GM23338 (cell line): ENCODE measurements at places on chromosomes 7 and 10. TPM values are rescaled to one million over a fixed set of nuclear protein-coding genes. Genes with fewer than 3 reads are reported as not detected.
A peak's percentile ranks its signal among the peaks of the same experiment; 100 is the strongest.

DNA sequence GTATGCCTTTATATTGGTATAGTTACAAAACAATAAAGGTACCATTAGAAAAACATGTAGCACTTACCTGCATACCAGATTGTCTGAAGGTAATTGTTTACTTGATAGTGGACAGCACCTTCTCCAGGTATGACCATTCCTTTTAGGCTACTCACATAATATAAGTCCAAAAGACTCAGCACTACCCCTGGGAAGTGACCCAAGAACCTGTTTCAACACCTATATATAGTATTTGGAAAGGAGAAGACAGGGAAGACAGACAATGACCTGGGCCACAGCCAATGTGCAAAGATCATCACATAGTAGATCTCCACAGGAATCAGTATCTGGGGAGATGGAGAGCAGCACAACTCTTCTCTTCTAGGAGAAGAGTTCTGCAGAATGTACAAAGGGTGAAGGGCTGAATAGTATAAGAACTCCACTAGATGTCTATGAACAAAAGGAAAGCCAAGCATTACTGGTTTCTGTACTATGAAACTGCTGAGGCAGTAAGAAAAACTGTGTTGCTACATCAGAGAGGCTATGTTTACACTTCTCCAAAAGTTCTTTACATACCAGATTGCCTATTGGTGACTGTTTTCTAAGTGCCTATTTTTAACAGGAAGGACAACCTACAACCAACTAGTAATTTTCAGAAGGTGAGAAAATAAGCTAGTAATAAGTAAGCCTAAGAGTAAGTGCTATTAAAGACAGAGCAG lies 159.2 kb downstream of the BTAF1 start:
- no peaks in the 10 kb centered on the region for H3K36me3 ChIP-seq
- H3K27me3 ChIP-seq: no peaks in the 10 kb centered on the region
- H3K4me3 ChIP-seq: no peak overlapping the region
- H3K27ac ChIP-seq: no peak overlapping the region
- no peaks in the 10 kb centered on the region for H3K4me1 ChIP-seq

DNA sequence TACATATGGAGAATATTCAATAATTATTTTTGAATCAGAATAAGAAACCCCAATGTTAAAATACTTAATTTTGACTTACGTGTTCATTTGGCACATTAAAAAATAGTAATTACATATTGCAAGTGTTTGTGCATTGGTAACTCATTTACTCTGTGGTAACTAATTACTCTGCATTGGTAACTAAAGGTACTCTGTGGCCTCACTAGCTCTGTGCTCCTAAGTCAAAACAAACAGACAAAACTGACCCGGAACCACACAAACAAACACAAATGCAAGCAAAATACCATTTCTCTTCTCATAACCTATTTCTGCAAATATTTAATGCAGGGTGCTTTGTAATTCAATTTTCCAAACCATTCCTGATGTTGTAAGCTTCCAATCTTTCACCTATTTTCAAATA lies 1244.3 kb downstream of the REEP3 start:
- H3K4me1 ChIP-seq: 0 out of 2 replicates have a peak, but pooled peaks cover 4% of the 10 kb centered on the region
- no peak overlapping the region for H3K4me3 ChIP-seq
- DNase-seq: no peak
- H3K27me3 ChIP-seq: no peaks in the 10 kb centered on the region
- no peaks in the 10 kb centered on the region for H3K36me3 ChIP-seq
- H3K27ac ChIP-seq: no peak overlapping the region

MDFIC gene
- total RNA-seq: 5.2 and 9.8 TPM in 2 replicates

DNA sequence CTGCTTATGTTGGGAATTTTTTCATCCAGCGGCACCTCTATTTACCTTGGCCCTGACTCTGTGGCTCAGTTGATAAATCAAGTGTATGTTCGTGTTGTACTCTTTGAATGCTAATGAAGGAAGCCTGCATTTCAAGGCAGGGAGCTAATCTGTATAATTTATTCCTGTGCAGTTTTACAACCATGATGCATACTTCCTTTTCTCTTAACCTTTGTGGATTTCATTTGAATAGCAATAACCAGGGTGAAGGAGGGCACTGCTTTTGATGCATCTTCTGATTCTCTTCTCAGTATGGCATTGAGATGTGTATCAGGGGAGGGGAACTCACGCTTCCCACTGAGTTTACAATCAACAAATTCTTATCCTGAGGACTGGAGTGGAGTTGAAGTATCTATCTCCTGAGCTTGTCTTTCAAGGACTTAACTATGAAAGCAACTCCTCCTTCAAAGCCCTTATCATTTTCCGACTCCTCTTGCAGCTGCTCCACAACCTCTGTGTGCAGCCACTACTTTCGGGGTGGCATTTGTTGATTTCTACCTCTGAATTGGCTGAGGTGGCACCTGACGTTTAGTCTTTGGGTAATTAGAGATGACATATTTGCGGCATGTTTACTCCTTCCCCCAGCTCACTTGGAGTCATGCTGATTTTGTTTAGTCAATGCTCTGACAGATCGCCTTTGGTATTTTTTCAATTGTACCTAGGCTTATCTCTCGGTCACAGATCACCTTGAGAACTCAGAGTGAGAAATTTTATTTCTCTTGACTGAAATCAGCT lies 275.2 kb downstream of the PHTF2 start:
- no peaks in the 10 kb centered on the region for H3K27me3 ChIP-seq
- DNase-seq: peak; percentile 56
- no peaks in the 10 kb centered on the region for H3K36me3 ChIP-seq
- H3K4me1 ChIP-seq: peaks cover 17% of the 10 kb centered on the region
- H3K27ac ChIP-seq: no peak overlapping the region
- H3K4me3 ChIP-seq: peak overlapping the region; percentile 14; the same call in 1 of the 2 replicates

SPDYE2 gene
- total RNA-seq: not detected in 2 replicates

ZNF25 gene
- total RNA-seq: 0.76 and 2.7 TPM in 2 replicates
